Glomerular endothelial cell (primary cell): ENCODE measurements at places on chromosomes 7 and 10. TPM values are rescaled to one million over a fixed set of nuclear protein-coding genes. Genes with fewer than 3 reads are reported as not detected.

- DNase-seq = peak; percentile 57
Observed at GRCh38 chr7:137592232-137592896, 248.8 kb upstream of the PTN start.

DNA sequence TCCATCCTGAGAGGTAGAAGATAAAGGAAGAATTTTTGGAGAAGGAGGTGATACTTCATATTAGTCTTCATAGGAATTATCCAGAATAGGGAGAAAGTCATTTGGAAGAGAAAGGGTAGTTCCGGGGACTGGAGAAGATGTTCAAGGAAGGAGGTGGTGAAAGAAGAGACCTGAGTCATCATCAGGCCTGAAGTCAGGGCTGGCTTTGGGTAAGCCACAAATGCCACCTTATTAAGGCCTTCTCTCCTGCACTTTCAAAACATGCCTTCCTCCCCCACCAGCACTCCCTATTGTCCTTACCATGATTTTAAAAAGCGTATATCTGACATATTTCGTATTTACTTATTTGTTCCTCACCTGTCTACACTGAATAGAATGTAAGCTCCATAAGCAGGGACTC, 112.2 kb upstream of the LRGUK start:
- no peak for DNase-seq

DNA sequence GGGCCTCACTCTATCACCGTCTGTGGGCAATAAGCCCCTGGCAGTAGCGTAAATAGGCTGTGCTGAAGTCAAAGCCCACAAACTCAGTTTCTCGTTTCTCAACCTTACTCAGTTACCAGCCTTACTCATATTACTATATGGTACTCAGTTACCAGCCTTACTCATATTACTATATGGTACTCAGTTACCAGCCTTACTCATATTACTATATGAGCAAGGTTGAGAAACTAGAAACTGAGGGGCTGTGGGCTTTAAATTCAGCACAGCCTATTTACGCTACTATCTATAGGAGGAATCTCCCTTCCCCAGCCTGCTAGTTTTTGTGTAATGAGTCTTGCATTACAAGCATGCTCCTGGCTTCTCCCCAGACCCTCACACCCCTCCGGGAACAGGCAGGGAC, 35.4 kb downstream of the CCDC3 start:
- no peak for DNase-seq

DNA sequence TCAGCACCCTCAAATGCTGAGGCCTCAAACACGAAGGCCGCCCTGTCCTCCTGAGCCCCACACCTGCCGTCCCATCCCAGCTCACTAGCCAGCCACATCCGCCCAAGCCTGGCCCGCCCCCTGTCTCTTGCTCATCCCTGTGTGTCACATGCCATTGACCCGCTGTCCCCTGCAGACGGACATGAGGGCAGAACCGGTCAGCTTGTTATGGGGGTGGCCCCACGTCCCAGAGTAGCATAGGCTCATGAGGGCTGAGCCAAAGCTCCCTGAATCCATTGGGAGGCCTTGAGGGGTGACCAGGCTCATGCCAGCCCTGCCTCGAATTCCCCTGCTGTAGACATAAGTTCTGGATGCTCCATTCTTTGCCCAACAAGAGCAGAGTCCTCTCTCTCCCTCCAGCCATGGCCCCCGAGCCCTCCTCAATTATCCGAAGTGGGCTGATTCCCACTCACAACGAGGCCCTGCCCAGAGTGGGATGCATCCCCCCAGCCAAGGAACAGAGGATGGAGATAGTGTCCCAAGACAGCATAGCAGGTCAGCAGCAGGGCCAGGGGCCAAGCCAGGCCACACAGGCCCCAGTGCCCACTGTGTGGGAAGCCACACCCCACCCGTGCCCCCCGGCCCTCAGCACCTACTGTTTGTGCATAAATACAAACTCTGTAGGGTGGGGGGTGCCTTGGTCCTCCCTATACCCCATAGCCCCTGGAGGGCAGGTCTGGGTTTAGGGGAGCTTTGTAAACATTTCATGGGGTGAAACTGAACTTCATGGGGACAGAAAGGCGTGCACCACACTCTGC, 42.1 kb downstream of the EBF3 start:
- no peak for DNase-seq

- no peak for DNase-seq
Observed at GRCh38 chr7:93036149-93036640, 81.6 kb downstream of the SAMD9 start.

GRCh38 chr7:1514995-1515401, 10.8 kb upstream of the INTS1 start:
- DNase-seq = no peak

DNA sequence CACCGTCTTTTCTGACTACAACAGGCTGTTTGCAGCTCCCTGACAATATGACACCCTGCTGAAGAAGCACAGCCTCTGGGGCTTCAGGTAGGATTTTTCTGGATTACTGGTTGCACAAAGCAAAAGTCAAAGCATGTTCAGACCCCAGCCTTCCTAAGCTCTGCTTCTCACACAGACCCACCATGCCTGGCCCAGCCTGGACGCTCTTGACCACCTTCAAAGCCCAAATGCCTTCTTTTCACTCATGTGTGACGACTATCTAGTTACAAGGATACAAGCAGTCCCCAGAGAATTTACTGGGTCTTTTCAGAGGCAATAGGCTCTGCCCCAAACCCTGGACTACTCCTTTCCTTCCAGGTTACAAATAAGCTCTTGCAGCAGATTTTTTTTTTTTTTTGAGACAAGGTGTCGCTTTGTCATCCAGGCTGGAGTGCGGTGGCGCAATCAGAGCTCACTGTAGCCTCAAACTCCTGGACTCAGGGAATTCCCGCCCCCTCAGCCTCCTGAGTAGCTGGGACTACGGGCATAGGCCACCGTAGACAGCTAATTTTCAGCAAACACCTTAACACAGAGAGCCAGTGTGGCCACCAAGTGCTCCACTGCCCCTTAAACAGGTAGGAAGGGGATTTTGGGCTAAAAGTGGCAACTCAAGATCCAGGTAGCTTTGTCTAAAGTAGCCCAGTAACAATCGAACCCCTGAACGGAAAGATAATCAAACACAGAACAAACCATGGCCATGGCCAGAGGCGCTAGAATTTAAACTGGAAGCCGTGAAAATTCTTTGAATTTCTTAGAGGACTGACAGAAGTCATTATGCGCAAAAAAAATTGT, 16.2 kb downstream of the SVIL start:
- no peak for DNase-seq

DNA sequence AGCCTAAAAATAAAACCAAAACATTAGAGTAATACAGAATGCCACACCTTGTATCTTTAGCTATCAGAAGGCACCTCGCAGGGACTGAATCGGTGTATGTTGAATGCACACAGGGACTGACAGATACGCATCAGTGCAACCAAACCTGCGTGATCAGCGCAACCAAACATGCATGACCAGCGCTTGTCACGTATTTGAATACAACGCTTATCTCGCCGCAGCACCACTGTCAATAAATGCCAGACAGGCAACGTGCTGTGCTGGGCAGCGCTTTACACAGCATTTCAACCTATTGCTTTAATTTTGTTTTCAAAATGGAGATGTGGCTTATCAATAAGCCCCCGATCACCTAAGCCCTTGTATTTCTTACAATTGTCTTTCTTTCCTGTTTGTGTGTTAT, 242.4 kb downstream of the SFMBT2 start:
- DNase-seq = no peak

- no peak for DNase-seq
Observed at GRCh38 chr7:17725821-17726220, 214.5 kb downstream of the SNX13 start.

GRCh38 chr10:72037811-72038210, 50.5 kb downstream of the SPOCK2 start:
- DNase-seq = no peak

GRCh38 chr10:4194231-4194630, 409.2 kb upstream of the KLF6 start:
- DNase-seq = no peak

DNA sequence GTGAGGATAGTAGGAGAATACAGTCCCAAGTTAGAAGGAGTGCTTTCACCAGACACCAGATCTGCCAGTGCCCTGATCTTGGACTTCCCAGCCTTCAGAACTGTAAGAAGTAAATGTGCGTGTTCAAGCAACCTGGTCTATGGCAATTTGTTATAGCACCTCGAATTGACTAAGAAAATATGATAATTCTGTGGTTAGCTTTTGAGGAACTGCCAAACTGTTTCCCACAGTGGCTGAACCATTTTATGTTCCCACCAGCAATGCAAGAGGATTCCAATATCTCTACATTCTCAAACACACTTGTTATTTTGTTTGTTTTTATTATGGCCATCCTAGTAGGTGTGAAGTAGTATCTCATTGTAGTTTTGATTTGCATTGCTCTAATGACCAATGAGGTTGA, 47.0 kb downstream of the RBM20 start:
- no peak for DNase-seq

- no peak for DNase-seq
Observed at GRCh38 chr10:69421611-69422308, 5.0 kb upstream of the TACR2 start.

DNA sequence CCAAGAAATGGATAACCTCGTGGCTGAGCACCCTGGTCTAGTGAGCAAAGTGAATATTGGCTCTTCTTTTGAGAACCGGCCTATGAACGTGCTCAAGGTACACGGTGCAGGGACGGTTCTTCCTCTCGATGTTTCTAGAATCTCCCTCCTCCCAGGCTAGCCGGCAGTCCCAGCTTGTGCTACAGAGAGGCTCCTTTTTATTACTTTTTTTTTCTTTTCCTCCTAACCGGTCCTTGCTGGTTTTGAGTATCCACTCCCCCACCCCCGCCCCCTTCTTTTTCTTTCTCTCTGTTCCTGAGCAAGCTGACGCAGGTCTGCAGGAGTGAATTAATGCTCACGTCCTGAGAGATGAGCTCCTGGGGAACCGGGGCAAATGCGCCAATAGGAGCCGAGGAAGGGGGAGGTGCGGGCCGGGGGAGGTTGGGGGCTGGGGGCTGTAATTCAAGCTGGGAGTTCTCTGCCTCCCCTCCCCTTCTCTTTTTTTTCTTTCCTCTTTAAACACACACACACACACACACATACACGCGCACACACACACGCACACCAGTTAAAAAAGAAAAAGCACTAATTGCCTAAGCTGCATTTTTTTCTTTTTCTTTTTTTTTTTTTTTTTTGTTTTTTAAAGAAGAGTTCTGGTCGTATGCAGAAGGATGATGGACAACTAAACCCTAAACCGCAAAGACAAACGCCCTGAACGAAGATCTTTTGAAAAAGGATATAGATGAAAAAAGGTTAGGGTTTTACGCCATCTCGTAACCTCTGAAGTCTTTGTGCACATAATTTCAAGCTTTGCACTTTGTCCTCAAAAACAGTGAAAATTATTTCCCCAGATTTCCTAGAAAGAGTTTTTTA, 6.6 kb downstream of the CPA2 start:
- no peak for DNase-seq

GRCh38 chr7:13560441-13560840, 429.0 kb downstream of the ETV1 start:
- DNase-seq = no peak

- no peak for DNase-seq
Observed at GRCh38 chr7:50347693-50348092, 43.2 kb downstream of the IKZF1 start.

GRCh38 chr7:151251689-151252560, 3.4 kb upstream of the SMARCD3 start:
- no peak for DNase-seq

GRCh38 chr7:105890290-105890997, 14.0 kb upstream of the ATXN7L1 start:
- DNase-seq = no peak

DNA sequence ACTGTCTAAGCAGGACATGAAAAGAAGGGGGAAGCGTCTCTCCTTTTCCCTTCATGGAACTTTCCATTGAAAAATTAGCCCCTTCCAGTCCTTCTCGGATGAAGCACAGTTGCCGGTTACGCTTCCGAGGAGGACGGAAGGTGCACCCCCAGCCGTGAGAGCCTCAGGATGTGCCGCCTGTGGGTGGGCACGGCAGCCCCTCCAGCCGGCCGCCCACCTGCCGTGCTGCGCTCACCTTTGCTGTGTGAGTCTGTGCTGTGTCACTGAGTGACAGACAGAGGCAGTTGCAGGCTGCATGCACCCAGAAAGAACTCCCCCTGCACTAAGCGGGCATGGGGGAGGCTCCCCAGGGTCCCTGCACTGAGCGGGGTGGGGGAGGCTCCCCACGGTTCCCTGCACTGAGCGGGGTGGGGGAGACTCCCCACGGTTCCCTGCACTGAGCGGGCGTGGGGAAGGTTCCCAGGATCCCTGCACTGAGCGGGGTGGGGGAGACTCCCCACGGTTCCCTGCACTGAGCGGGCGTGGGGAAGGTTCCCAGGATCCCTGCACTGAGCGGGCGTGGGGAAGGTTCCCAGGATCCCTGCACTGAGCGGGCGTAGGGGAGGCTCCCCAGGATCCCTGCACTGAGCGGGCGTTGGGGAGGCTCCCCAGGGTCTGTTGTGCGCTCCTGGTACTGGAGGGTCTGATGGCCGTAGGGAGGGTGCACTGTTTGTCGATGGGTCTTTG, 74.2 kb downstream of the DNAJB6 start:
- DNase-seq = no peak

GRCh38 chr7:31373337-31374289, 33.1 kb upstream of the NEUROD6 start:
- no peak for DNase-seq

DNA sequence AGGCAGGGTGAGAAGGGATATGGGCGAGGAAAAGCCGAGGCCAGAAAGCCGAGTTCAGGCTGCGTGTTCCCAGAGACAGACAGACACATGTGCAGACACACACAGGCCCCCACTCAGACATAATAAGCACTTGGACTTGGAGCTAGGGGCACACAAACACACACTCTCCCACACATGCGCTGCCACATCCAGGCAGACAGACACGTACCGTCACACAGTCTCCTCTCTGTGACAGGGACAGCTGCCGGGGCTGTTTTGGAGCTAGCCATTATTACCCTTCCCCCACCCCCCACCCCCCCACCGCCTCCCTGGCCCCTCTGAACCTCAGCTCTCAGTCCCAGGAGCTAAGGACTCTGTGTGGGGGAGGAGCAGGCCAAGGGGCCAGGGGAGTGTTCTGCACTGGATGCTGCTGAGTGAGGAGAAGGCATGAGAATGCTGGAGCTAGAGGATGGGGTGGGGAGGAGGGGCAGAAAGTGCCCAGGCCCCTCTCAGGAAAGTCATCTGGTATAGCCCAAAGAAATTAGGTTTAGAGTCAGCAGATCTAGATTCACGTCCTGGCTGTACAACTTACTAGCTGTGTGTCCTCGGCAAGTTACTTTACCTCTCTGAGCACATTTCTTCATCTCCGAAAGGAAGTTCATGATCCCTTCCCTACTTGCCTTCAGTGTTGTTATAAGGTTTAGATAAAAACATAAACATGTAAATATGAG, 6.3 kb downstream of the PITX3 start:
- no peak for DNase-seq

ACSM6 gene
- total RNA-seq = not detected in 2 replicates

TIMM23B gene
- total RNA-seq = 7.5 and 22.5 TPM in 2 replicates

ANKRD61 gene
- total RNA-seq = not detected in 2 replicates

PSPH gene
- total RNA-seq = 30.1 and 35.1 TPM in 2 replicates

NUTM2E gene
- total RNA-seq = 0.19 and 0.23 TPM in 2 replicates

SPDYE5 gene
- total RNA-seq = not detected in 2 replicates

WEE2 gene
- total RNA-seq = not detected in 2 replicates

MSS51 gene
- 1.3 and 2.4 TPM in 2 replicates for total RNA-seq

CPA4 gene
- total RNA-seq = 20.2 and 27.7 TPM in 2 replicates

SH2B2 gene
- total RNA-seq = 5.5 and 11.9 TPM in 2 replicates

ITGB8 gene
- 6.3 and 13.9 TPM in 2 replicates for total RNA-seq

TMEM60 gene
- 15.2 and 23.6 TPM in 2 replicates for total RNA-seq

GAD2 gene
- total RNA-seq = not detected in 2 replicates

PLAC9 gene
- 0.93 TPM in 1 of 2 replicates, not detected in the other for total RNA-seq

CFAP70 gene
- 0.39 and 0.41 TPM in 2 replicates for total RNA-seq

ACTL6B gene
- not detected in 2 replicates for total RNA-seq
